ENCODE measurements at places on chromosomes 4 and X. TPM values are rescaled to one million over a fixed set of nuclear protein-coding genes. Genes with fewer than 3 reads are reported as not detected.

DNA sequence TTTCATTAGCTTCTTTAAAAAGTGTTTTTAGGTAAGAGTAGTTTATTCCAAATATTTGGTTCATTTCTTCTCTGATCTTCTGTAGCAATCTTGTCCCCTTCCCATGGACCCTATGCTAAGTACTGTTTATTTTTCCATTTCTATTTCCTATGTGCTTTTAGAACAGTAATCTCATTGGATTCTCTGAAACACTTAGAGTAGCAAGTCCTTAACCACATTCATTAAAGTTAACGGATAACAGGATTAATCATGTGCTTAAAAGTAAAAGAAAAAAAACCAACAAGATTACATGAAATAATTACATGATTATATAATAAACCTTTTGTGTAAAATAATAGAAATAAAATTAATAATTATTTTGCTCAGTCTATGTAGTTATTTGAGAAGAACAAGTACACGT lies 929.7 kb downstream of the C4orf33 start:
- DNase-seq, result no peak

DNA sequence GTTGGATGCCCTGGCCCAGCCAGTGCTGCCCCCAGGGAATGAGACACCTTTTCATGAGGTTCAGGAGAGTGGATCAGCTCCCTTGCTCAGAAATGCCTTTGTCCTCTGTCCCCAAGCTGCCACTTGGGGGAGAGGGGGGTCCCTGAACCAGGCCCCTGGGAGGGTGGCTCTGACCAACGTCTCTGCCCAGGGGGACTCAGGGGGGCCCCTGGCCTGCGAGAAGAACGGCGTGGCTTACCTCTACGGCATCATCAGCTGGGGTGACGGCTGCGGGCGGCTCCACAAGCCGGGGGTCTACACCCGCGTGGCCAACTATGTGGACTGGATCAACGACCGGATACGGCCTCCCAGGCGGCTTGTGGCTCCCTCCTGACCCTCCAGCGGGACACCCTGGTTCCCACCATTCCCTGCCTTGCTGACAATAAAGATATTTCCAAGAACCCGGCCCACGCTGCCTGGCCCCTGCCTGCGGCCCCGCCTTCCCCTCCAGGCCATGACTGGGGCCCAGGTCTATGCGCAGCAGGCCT lies 7.3 kb downstream of the HGFAC start:
- no peak for DNase-seq

GPR119 gene
- total RNA-seq, result not detected

SPARCL1 gene
- 351 TPM for total RNA-seq

SLC9B1 gene
- total RNA-seq, result 2.8 TPM

GRCh38 chr4:146073517-146073916 lies 102.0 kb upstream of the LSM6 start:
- DNase-seq, result no peak
